ENCODE measurements at places on chromosomes 7 and 10.

GRCh38 chr7:840001-840600 lies 7.8 kb downstream of the SUN1 start:
- no peak for DNase-seq

DNA sequence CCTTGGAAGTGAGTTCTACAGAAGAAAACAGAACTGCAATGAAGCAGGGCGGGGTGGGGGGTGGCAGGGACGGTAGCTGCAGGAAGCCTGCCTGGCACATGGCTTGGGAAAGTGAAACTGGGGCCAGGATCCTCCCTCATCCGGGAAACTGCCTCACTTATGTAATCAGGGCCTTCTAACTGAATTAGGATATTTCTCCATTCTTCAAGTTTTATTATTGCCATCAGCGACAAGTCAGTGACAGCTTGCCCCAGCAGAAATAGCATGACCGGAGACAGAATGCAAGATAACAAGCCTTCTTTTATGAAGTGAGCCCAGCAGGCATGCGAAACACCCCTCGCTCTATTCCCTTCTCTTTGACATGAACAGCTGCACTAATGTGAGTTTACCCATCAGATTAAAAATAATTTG lies 77.5 kb upstream of the CACUL1 start:
- DNase-seq, result no peak

- no peak for DNase-seq
These were observed 5.6 kb downstream of the C10orf105 start for GRCh38 chr10:71714031-71714410.

DNA sequence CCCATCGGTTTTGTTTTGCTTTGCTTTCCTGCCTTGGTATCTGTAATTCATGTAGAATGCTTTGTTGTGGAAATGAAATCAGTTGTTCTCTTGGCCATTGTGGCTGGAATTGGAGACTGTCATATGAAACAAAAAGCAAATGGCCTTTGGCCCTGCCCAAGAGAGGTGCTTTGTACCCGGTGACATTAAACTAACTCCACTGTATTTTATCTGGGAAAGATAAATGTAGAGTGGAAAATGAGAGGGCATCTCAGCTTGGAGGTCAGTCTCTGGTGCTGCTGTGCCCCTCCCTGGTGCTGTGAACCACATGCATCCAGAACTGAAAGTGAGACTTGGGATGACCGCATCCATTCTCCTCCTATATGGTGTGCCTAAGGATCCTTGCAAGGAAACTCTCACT lies 75.4 kb downstream of the CDK1 start:
- no peak for DNase-seq

GRCh38 chr7:32263611-32264010 lies 193.4 kb upstream of the PDE1C start:
- DNase-seq, result no peak
